ENCODE measurements at places on chromosomes 6 and 20.

DNA sequence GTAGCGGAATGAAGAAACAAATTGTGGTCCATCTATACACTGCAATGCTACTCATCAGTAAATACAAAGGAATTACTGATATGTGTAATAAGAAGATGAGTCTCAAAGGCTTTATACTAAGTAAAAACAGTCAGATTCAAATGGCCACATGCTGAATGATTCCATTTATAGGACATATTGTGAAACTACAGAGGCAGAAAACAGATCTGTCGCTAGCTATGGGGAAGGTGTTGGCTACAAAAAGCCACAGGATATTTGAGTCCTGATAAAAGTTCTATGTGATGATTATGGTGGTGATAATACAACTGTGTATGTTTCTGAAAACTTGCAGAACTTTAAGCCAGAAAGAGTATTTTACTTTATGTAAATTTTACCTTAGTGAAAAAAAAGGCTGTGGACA lies 313.2 kb downstream of the HDGFL1 start:
- DNase-seq, result no peak

DNA sequence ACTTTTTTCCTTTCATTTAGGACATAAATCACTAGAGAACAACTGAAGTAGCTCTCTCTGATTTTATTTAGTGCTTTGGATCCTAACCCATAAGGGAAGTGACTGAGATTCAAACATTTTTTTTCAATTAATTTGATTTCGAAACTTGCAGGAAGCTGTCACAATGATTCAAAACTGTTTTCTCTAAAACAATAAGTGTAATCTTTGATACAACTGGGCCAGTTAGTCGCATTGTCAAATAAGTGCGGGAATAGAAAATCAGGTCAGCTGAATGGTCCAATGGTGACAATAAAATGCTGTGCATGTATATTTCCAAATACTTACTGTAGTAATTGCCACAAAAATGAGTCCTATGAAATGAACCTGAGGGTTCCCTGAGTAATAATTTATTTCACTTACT lies 930.8 kb downstream of the TFAP2A start:
- no peak for DNase-seq

DNA sequence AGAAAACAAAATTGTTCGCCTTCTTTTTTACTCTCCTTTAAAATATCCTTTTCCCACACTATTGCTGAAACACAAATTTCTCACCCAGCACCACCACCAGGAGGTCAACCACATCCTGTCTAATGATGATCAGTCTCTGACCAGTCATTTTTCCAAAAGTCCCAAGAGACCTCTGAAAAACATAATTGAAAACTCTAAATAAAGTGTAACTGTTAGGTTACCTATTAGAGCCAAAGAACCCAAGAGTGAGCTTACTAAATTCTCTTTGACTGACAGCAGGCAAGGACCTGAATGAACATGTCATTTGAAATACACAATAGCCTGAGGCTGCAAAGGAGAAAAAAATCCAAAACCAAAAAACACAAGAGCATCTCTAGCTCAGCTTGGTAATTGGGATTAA lies 735.4 kb downstream of the CBLN4 start:
- no peak for DNase-seq

DNA sequence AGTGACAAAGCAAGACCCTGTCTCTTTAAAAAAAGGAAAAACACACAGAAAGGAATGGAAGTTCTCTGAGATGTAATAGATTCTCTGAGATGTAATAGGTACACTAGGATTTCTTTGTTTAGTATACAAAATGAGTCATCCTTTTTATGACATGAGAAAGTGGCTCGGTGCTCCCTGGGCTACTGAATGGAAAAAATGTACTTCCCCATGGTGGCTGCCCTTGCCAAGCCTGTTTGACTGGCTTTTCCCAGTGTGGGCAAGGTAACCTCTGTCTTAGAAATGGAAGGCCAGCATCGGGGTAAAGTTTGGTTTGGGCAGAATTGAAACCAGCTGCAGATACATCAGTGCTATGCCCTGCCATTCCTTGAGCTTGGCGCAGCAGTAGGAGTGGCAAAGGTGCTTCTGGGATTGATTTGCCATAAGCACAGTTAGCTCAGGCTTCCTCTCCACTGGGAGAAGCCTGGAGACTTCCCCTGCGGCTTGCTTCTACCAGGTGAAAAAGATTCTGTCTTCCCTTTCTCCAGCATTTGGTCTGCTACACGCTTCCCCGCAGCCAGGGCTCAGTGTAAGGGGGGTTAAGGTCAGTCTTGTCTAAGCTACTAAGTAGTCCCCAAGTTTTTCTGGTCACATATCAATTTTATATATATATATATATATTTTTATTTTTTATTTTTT lies 24.5 kb downstream of the ARFGEF2 start:
- DNase-seq, result no peak

DNA sequence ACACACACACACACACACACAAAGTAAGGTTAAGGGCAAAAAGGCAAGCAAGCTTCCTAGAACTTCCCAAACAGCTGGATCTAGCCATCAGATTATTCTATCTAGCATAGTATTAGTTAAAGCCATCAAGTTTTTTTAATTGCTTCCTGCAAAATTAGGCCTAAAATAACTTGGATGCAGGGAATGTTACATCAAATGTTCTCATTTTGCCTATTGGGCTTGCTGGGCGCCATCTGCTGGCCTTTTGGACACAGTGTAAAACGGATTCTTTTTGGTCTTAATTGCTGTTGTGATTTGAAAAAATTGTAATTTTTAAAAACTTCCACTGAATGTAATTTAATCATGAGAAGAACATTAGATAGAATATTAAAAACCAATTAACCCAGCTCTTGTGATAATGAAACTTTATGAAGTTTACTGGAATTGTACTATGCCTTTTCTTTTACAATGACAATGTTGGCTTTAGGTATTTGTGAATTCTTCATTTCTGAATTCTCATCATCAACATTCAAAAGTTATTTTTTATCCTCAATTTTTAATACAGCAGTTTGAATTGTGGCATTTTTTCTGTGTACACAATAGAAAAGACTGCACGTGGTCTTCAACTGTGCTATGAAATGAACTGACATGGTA lies 6.8 kb downstream of the MKKS start:
- DNase-seq, result peak; percentile 79

- peak; percentile 76 for DNase-seq
Observed at GRCh38 chr6:166862287-166862977, 93.9 kb downstream of the RNASET2 start.
